ENCODE measurements at places on chromosomes 1 and 21.

DNA sequence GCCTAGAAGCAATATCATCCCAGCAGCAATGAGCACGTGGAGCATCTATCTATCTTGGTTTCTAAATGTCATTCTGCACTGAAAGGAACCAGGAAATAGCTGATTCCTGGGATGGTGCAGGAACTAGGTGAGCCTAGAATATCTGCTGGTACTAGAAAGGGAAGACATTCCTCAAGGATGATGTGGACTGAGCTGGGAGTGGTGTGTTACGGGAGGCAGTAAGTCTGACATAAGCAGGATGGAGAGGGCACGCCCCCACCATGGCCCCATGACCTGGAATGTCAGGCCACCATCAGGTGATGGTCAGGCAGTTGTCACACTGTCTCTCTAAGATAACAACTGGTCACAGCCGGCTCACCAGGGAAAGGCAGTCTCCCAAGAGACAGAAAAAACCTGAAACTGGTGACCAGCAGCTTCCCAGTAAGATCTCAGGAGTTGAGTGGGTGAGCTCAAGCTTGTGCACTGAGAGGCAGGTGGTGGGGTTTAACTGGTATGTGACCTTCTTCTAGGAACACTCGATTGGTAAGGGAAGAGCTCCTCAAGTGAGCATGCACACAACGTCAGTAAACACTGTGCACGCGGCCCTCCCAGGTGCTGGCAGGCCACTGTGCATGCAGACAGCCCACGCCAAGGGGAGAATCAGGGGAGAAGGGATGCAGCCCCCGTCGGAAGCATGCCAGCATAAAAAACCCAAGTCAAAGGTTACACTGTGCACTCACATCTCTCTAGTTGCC is 148.7 kb downstream of the ADSS2 start:
- DNase-seq = no peak

DNA sequence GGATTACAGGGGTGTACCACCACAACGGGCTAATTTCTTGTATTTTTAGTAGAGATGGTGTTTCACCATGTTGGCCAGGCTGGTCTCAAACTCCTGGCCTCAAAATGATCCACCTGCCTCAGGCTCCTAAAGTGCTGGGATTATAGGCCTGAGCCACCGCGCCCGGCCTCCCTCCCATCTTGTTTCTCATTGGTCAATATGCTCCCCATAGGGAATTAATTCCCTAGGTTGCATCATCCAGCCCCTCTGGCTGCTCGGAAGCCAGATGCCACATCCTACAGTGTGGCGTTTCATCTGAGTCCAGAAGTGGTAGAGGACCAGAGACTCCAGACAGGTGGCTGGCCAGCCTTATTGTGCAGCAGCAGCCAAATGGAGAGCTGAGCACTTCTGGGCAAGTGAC is 11.5 kb upstream of the VASH2 start:
- DNase-seq = no peak

GRCh38 chr1:169305948-169306347 is 61.6 kb downstream of the NME7 start:
- DNase-seq = no peak

DNA sequence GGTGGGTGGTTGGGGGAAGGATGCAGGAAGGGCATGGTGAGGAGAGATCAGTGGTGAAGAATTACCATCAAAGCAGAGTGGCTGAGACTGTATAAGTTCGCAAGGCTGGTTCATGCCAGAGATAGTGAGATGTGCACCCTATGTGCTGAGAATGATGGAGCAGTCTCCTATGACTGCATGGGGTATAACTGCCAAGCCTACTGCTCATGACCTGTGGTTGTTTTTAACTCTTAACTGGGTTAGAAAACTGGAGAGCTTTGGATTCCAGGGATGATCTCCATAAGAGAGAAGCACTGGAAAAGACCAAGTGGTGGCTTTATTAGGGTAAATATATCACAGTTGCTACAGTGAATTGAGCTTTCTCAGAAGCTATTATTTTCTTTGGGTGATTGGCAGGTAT is 16.2 kb downstream of the WNT2B start:
- no peak for DNase-seq

GRCh38 chr1:98322086-98322485 is 339.4 kb upstream of the SNX7 start:
- no peak for DNase-seq

GRCh38 chr1:101153692-101154091 is 83.1 kb upstream of the S1PR1 start:
- DNase-seq = no peak

DNA sequence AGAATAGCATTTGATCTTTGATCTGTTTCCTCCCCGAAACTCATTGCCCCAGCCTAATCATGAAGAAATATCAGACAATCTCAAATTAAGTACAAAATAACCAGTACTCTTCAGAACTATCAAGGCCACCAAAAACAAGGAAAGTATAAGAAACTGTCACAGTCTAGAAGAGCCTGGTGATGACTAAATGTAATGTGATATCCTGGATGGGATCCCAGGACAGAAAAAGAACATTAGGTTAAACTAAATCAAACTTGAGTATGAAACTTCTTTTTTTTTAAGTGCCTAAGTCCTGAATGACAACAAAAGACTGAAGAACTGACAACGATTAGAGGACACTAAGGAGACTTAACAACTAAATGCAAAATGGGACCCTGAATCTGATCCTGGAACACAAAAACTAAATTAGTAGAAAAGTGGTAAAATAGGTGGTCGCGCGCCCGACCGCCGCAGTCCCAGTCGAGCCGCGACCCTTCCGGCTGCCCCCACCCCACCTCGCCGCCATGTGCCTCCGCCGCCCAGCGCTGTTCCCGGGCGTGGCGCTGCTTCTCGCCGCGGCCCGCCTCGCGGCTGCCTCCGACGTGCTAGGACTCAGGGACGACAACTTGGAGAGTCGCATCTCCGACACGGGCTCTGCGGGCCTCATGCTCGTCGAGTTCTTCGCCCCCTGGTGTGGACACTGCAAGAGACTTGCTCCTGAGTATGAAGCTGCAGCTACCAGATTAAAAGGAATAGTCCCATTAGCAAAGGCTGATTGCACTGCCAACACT is 5.5 kb upstream of the PRKAB2 start:
- no peak for DNase-seq

- no peak for DNase-seq
Observed at GRCh38 chr21:35349376-35350080, 300.4 kb upstream of the RUNX1 start.

- DNase-seq = no peak
Observed at GRCh38 chr1:65253800-65254319, 55.5 kb upstream of the DNAJC6 start.

Measured in activated CD4-positive, alpha-beta T cell treated with anti-CD3 and anti-CD28 coated beads for 4 hours (primary cell).